H7 (cell line): ENCODE measurements at places on chromosomes 1 and 21.

DNA sequence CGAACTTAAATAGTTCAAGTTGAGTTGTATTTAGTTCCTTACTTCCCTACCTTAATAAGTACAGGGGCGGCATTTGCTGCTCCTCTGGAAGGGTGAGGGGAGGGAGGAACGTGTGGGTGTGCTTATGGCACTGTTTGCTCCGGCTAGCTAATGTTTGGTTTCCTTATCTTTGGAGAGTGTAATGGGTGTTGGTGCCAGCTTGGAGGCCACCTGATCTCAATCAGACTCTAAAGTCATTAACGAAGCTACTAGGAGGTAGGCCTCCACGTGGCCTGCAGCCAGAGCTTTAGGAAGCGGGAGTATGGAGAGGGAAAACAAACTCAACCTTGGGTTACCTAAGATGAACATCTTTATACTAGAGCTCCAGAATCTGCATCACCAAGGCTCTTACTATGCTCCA, 43.0 kb upstream of the RAP1A start:
- no peak for DNase-seq

- DNase-seq: no peak
Measured at GRCh38 chr1:157734321-157734720, 33.8 kb upstream of the FCRL3 start.

GRCh38 chr1:201925981-201926645, 20.2 kb downstream of the LMOD1 start:
- no peak for DNase-seq

DNA sequence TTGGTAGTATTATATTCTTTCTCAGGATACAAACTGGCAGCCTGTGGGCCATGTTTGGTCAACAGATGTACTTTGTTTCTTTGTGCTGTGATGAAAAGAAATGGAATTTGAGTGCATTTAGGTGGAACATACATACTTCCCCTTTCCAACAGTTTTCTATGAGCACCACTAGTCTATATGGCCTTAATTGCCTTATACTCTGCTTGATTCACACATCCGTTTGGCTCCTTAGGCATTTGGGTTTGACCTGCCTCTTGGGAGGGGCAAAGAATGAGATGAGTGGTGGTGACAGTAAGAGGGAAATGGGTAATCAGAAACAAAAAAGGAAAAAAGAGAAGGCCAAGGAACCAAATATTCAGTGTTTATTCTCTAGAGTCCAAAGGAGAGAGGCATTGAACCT, 17.0 kb downstream of the CFAP126 start:
- DNase-seq: no peak

GRCh38 chr1:201149400-201149799, 4.9 kb downstream of the TMEM9 start:
- DNase-seq: peak; percentile 62
